Stimulated activated CD8-positive, alpha-beta memory T cell treated with anti-CD3 and anti-CD28 coated beads, Interleukin-7, amount 100 ng/mL, for 4 hours (primary cell): ENCODE measurements at places on chromosomes 2 and 18.

DNA sequence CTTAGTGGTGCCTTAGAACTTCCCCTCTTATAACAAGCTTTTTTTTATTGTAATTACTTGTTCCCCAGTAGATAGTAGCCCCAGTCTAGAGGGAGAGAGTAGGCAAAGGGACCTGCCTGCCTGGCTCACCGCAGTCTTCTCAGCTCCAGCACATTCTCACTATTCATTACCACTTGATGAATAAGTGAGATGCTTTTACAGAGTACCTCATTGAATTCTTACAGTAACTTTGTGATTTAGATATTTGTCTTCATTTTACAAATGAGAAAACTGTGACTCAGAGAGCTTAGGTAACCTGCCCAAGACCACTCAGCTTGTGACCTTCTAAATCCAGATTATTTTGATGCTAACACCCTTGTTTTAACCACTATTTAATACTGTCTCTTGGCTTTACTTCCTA lies 77.8 kb downstream of the CHRNA1 start:
- no peak for DNase-seq

GRCh38 chr2:27091746-27092695 lies 5.4 kb downstream of the KHK start:
- no peak for DNase-seq

GRCh38 chr18:79523736-79524180 lies 128.0 kb downstream of the NFATC1 start:
- DNase-seq, result peak; percentile 72

- DNase-seq, result no peak
Measured at GRCh38 chr18:74476140-74476539, 19.0 kb upstream of the DIPK1C start.
